ENCODE measurements at places on chromosomes 12 and 14.

- no peak for DNase-seq
These were observed 191.5 kb upstream of the BTG1 start for GRCh38 chr12:92337128-92337527.

DNA sequence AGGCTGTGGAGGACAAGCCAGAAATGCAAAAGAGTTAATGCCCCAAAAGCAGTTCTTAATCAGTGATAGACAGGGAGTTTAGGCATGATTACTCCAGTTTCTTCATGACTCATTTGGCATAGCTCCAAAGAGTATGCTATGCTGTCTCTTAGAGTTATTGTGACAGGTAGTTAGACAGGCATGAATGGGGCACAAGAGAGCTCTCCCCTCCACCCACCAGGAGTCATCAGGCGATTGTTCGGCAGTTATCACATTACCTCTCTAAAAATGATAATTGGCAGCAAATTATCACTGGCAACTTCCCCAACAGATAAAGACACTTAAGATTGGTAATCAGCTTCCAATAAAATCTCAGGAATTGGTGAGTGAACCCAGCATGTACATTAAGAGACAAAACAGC is 320.1 kb downstream of the DAD1 start:
- DNase-seq = no peak

- DNase-seq = no peak
These were observed 593.8 kb downstream of the TRHDE start for GRCh38 chr12:72865921-72866320.

DNA sequence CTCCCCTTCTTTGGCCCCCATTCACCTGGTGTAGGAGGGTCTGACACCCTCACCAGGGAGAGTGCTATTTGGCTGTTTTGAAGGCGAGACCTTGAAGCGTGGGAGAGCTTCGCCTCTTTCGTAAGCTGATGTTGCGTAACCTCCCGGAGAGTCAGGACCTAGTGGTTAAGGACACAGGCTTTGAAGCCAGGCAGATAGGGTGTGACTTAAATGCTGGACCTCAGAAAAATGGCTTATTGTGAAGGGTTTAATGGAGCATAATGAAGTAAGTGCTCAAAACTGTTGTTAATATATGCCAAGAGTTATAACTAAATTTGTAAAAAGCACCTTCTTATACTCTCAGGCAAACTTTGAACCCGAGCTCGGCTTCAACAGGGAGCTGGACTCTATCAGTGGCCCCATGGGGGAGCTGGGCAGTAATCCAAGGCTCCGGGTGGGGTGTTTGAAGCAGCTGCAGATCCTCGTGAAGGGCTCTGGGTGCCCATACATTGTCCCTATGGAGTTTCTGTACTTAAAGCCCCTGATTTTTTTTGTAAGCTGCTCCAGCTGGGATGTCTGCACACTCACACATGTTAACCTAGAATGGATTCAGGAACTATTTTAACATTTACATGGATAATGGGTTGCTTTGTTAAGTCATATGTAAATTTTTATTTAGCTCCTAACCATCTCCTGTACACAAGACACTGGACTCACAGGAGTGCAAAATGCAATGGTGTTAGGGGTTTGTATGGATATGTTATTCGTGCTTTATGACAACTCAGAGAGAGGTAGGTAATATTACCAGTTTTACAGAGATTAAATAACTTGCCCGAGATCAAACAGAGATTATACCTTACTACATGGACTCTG is 26.0 kb downstream of the PPFIBP1 start:
- no peak for DNase-seq

- no peak for DNase-seq
These were observed 186.8 kb downstream of the CEP128 start for GRCh38 chr14:80754696-80755095.

DNA sequence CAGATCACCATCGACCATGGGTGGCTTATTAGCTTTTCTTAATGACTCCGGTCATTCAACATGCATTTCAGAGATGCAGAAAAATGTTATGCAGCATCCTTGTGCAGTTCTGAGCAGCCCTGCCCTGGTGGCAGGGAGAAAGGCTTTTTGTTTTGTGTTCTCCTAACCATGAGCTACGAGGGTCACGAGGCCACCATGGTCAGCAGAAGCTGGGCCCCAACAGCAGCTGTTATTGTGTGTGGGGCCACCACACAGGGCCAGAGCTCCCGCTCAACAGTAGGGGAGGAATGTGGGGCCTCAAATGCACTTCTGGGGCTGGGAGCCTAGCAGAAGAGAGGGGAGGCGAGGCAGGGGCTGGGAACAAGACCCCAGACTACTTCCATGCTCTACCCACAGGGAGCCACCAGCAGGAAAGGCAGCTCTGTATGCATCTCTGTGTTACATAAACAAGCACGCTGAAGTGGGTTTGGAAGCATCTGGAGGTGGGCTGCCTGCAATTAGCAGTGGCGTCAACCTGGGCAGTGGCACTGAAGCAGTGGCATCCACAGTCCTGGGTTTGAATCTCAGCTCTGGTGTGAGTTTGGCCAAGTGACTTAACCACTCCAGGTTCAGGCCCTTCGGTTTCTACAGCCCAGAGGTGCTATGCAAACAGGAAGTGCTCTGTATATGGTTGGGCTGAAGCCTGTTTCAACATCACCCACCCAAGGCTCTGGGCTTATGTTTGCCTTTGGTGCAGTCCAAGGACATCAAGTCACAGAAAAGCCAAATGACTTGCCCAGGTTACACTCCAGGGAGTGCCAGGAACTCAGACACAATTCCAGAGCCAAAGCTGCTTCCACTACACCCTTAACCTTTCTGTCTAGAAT is 16.3 kb downstream of the GLTP start:
- DNase-seq = peak; percentile 96

DNA sequence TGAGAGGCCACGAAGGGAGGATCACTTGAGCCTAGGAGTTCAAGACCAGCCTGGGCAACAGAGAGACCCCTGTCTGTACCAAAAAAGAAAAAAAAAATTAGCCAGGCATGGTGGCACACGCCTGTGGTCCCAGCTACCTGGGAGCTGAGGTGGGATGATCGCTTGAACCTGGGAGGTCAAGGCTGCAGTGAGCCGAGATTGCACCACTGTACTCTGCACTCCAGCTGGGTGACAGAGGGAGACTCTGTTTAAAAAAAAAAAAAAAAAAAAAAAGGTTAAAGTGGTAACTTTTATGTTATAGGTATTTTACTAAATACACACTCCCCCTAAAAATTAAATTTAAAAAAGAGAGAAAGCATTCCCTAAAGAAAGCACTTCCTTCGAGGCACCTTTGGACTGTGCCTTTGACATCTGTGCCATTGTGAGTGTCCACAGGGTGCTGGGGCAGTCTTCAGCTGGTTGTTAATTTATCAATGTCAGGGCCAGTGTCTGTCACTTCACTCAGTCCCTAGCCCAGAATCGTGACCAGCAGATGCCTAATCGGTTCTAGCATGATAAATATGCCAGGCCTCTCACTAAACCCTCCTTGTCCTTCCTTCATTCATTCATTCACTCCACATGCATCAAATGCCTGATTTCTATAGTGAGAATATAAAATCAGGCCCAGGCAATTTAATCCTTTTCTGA is 63.1 kb downstream of the B4GALNT3 start:
- no peak for DNase-seq

GRCh38 chr12:958588-959123 is 9.2 kb upstream of the RAD52 start:
- DNase-seq = no peak

DNA sequence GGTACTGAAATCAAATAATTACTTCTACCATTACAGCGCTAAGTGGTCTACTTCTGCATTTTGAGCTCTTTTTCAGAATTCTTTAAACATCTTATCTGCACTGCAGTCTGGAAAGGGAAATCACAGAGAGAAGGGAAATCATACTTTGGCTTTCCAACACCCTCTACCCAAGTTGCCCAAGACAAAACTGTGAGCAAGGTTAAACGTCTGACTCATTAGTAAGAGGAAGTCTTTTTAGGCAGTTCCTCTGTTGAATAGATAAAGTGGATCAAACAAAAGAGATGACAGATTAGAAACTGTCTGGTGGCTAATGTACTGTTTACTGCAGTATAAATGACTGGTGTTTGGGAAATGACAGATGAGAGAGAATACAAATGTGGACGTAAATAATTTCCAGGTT is 858.1 kb downstream of the NRXN3 start:
- no peak for DNase-seq

DNA sequence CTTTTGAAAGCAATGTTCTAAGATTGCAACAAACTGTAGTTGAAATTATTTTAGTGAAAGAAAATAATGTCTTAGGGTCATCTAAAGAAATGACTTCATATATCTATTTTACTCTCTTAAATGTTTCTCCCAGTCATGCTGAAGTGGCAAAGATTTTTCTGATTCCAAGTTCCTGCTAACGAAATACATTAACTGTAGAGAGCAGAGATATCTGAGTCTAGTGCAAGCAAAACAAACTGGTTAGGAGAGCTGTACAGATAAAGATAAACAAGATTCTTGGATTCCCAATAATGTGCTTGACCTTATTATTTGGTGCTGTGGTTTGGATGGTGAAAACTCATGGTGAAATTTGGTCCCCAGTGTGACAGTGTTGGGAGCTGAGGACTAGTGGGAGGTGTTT is 199.9 kb upstream of the PWP1 start:
- DNase-seq = no peak

- no peak for DNase-seq
These were observed 109.8 kb upstream of the FUT8 start for GRCh38 chr14:65302571-65303189.

DNA sequence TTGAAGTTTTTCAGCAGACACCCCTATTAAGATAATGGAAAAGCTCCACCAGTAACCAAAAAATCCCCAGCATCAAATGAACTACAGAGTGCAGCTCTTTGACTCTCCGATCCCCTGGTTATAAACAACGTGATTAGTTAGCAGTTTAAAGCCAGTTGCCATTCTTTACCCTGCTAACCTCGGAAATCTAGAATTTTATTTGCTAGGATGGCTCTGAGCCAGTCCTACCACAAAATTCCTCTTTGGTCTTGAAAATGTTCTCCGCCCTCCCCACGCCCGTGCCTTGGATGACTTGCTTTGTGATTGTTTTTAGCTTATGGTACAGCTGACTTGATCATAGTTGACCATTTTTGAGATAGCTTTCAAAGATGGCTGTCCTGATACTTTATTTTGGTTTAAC is 1.2 kb downstream of the KLHDC2 start:
- DNase-seq = peak; percentile 6

DNA sequence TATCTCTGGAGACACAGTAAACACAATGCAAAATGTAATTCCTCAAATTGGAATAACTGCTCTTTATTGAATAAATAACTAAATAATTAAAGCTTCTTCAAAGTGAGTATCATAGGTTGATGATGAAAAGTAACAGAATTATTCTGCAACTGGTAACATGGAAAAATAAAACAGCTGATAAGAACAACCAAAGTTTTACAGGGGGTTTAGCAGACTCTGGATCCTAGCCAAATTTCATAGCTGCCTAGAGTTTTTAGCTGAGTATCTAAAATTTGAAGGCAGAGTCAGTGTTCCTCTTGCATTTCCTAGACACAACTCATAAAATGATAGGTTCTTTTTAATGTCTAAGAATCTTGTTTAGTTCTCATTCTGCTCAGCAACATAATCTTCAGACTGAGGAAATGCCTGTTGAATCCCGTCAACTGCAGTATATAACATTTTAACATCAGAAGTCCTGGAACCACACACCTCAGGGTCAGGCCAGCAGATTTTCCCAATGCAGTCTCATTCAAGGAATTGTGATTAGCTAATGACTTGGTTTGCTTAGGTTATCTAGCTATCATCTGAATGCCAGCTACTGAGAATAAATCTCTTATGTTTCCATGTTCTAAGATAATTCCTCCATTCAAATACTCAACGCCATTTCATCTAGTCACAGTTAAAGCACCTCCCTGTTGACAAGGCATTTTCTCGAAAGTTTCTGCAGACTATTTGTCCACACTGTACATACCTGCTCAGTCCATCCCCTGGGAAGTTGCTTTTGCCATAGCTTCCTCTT is 411.6 kb downstream of the BCAT1 start:
- DNase-seq = no peak

DNA sequence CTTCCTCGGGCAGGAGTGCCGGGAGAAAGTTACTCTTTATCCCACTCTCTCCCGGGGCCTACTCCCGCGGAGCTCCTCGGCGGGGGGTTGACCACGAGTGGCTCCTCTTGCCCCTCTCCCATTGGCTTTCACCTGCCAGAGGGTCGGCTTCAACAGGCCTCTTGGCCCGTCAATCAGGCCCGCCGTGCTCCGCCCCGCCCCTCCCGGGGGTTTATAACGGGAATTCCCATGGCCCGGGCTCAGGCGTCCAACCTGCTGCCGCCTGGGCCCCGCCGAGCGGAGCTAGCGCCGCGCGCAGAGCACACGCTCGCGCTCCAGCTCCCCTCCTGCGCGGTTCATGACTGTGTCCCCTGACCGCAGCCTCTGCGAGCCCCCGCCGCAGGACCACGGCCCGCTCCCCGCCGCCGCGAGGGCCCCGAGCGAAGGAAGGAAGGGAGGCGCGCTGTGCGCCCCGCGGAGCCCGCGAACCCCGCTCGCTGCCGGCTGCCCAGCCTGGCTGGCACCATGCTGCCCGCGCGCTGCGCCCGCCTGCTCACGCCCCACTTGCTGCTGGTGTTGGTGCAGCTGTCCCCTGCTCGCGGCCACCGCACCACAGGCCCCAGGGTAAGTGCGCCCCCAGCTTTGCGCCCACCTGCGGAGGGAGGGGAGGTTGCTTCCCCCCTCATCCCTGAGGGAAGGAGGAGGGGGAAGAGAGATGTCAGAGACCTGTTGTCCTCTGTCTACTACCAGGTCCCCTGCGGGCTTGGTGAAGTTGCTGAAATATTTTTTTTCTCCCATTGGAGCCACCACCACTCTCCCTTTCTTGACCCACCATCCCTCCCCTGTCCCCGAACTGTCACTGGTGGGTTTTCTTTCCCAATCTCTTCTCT is at the start of gene SMOC1:
SMOC1 (plus strand) TSS at position 242 of the 869 bp plus-strand sequence; CDS start at position 505, 263 bp downstream.
- DNase-seq = peak; percentile 63

DNA sequence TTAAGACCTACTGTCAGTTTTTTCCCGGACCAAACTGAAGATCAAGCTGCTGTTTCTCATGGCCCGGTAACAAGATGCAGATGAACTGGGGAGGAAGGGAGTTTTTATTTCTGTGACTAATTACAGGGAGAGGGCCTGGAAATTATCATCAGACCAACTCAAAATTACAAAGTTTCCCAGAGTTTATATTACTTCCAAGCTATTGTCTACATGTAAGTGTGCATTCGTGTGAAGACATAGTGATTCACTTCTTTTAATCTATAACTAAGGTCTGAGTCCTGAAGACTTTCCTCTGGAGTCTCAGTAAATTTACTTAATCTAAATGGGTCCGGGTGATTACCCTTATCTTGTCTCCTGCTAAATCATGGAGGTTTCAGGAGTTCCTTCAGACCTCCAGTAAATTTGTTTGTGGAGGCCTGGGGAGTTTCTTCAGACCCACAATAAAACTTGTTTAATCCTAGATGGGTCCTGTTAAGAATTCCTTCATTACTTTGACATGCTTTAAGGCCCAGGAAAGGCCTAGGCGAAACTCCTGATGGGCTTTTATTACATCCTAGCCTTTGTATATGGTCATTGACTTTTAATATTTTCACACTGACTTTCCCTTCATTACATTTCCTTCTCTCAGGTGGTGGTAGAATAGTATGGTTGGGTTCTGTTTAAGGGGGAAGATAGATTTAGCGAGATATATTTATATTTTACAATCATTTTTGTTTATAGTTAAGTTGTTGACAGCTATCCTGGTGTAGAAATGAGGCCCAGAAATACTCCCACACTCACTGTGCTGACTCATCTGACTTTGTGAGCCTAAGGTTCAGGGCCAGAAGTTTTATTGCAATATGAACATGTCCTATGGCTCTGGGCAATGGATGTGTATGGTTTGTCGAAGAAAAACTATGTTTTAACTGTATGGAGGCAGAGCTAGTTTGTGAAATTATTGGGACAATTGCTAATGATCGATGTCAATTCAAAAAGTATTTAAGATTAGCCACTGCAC is 627.0 kb upstream of the FBXO33 start:
- no peak for DNase-seq
